ENCODE measurements at places on chromosomes 11 and 22.

GRCh38 chr22:39534591-39535356 lies 2.2 kb upstream of the RPS19BP1 start:
- peak; percentile 83 for DNase-seq

DNA sequence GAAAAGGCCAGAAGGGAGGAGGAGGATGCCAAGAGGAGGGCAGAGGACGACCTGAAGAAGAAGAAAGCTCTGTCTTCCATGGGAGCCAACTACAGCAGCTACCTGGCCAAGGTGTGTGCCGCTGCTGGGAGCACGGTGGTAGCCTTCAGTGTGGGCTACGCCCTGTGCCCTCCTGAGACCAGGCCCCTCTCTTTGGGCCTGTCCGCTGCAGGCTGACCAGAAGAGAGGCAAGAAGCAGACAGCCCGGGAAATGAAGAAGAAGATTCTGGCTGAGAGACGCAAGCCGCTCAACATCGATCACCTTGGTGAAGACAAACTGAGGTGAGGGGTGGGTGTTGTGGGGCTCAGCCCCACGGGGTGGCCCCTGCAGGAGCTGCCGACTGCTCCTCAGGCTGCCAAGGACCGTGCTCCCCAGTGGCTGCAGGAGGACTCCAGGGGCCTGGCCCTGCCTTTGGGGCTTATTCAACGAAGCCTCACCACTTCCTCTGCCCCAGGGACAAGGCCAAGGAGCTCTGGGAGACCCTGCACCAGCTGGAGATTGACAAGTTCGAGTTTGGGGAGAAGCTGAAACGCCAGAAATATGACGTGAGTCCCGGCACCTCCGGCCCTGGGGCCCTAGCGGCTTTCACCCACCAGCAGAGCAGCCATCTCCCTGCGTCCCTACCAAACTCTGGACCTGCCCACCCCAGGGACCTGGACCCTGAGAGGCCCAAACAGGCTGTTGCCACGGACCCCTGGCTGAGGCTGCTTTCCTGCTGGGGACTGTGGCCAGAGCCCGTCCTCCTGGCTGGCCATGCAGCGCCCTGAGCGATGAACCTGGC lies 12.6 kb upstream of the MRPL23 start:
- no peak for DNase-seq

DNA sequence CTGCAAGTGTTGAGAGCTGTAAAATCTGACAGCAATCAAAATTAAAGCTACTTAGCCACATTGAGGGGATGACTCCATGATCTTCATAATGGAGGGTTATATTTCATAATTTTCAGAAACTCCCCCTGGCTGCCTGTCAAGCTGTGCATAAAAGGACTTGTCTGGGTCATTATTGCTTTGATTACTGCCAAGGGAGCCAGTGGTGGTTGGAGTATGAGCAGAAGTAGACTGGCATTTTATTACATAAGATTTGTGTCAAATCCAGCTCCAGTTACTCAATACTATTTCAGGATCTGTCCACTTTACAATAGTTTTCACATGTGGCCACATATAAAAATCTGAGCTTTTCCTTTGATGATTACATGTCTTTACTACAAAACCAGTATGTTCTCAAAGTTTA lies 108.9 kb upstream of the SLC5A12 start:
- no peak for DNase-seq

- no peak for DNase-seq
These were observed 5.7 kb upstream of the CPT1A start for GRCh38 chr11:68847395-68847794.

- DNase-seq, result no peak
These were observed 31.0 kb upstream of the PICALM start for GRCh38 chr11:86099874-86100273.

GRCh38 chr11:103619480-103619879 lies 417.0 kb upstream of the DDI1 start:
- DNase-seq, result no peak

DNA sequence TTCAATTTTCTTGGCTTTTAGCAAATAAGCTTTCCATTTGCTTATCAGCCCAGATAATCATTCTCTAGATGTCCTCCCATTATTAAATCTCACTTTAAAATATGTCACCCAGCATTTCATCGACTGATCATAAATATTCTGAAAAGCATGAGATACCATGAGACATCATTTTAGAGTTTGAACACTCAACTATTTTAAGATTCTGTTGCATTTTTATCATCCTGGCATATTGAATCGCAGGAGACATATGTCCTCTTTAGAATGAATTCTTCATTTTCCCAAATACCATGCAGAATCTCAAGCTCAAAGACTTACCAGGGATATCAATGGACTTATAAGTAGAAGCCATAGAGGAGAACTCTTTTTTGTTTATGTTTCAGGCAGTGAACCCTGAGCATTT lies at the start of gene OR52A5:
OR52A5 (minus strand) TSS at position 361 of the 400 bp plus-strand sequence. CDS start 5,714 bp downstream, outside the sequence.
- DNase-seq, result no peak

GRCh38 chr22:17792299-17792698 lies 18.0 kb upstream of the BID start:
- DNase-seq, result no peak

GRCh38 chr11:113906516-113906915 lies 1.9 kb downstream of the HTR3B start:
- DNase-seq, result no peak

- no peak for DNase-seq
These were observed 46.6 kb upstream of the RCN1 start for GRCh38 chr11:32044158-32044863.

- DNase-seq, result no peak
These were observed 541.2 kb upstream of the API5 start for GRCh38 chr11:42770444-42771065.

DNA sequence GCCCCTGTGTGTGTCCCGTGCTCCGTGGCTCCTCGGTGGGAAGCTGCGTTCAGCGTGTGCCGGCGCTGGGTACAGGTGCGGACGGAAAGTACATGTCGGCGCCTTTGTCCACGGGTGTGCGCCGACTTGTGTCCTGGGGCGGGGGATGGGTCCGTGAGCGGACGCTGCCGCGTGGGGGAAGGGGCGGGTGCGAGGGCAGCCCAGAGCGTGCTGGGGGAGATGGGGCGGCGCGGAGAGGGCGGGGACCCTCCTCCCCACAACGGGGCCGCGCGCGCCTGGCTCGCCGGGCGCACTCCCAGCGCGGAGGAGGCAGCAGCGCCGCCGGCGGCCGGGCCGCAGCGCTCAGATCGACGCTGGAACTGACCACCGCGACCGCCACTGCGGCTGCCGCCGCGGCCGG lies 33.6 kb upstream of the RELT start:
- no peak for DNase-seq
